Left renal pelvis (tissue), 4 donors: ENCODE measurements at places on chromosomes 2 and 18. TPM values are rescaled to one million over a fixed set of nuclear protein-coding genes. Genes with fewer than 3 reads are reported as not detected.

The CNPPD1 gene
- polyA plus RNA-seq: 57.3 TPM

The SETBP1 gene
- polyA plus RNA-seq: 30.6 TPM

The STPG4 gene
- 0.11 TPM for polyA plus RNA-seq

The APCDD1 gene
- polyA plus RNA-seq: 105 TPM

The ARHGEF4 gene
- polyA plus RNA-seq: 15.7 TPM

The CLEC4F gene
- polyA plus RNA-seq: 0.15 TPM

GRCh38 chr2:134609924-134610513, 108.8 kb downstream of the TMEM163 start:
- no peak for DNase-seq

GRCh38 chr18:63590373-63590772, 3.2 kb downstream of the SERPINB13 start:
- no peak for DNase-seq

- DNase-seq: no peak
Measured at GRCh38 chr18:34970106-34970505, 71.1 kb upstream of the MAPRE2 start.

DNA sequence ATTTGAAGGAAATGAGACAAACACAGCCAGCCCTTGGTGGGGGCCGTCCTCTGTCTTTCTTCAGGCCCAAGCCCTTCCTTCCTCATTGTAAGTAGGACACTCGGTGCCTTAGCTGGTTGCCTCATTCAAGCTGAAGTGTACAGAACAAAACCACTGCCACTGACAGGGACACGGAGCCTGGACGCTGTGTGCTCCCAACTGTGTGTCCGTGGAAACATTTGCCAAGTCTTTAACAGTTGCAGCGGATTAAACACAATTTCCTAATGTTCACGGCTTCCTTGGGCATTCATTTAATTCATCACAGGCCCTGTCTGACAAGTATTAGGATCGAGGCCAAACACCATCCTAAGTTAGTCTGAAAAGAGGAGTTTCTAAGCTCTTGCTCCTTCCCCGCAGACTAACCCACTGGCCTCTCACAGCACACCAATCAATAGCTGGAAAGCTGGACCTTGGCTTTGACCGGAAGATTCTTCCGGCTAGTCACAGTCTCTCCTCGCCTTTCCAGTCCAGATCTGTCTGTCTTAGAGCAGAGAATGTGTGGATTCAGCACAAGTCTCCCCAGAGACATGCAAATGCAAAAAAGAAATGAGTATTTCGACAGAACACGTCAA, 68.7 kb upstream of the ACSL3 start:
- no peak for DNase-seq

GRCh38 chr2:68044099-68044498, 18.7 kb downstream of the C1D start:
- no peak for DNase-seq

DNA sequence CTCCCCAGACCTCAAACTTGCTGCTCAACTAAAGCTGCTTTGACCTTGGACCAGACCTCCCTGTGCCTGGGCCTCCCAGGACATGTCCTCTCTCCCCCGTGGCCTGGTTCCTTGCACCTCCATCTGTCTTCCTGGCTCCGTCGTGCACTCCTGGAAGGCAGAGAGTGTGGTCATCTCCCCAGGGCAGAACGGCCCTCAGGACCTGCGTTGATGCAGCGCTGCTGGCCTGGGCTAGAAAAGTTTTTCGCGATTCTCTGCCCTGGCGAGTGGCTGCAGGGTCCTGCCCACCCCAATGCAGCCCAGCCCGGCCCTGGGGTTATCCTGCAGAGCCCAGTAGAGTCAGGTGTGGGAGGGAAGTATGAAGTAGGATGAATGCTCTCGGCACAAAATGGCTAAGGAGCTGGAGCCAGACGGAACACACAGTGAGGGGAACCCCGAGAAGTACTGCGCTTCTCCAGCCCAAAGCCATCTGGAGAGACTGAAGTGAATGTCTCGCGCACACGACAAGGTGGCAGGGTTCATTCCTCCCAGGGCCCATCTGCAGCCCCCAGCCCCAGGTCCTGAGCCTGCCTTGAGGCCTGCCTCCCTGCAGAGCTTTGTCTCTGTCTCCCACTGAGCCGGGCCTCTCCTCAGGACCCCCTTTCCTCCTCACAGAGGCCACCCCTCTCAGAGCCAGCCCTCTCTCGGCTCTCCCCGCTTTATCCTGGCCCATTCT, 41.7 kb downstream of the ATOH8 start:
- no peak for DNase-seq

DNA sequence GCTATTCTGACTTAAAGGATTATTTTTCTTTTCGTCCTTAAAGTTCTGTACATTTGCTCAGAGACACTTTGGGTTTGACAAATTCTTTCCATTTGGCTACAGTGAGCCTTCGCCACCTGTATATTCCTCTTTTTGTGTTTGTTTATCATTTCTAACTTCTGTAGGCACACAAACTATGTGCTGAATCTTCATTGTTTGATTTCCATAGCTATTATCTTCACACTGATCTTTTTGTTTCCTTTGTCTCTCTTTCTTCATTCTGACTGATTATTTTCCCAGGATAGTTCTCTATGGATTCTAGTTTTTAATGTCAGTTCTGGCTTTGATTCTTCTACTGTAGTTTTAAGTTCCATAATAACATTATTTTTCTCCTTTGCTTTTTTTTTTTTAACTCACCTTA, 350.2 kb downstream of the ZNF521 start:
- no peak for DNase-seq

- no peak for DNase-seq
Measured at GRCh38 chr18:70870292-70870691, 581.4 kb downstream of the SOCS6 start.

DNA sequence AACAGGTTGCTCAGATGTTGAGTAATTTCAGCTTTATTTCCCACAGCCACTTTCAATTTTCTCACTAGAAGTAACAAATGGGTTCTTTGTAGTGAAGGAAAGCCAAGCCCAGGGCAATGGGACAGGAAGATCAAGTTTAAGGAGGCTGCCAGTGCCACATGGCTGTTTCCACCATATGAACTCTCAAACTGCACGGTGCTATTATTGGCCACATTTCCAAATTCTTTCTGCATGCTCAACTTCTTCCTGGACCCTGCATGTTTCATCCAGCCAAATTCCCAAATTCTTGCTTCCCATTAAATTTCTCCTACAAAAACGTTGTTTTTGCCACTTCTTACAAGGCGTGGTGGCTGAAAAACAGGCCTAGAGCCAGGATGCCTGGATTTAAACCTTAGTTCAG, 193.3 kb upstream of the SPHKAP start:
- no peak for DNase-seq

- DNase-seq: no peak
Measured at GRCh38 chr2:204023088-204023487, 86.5 kb downstream of the ICOS start.

DNA sequence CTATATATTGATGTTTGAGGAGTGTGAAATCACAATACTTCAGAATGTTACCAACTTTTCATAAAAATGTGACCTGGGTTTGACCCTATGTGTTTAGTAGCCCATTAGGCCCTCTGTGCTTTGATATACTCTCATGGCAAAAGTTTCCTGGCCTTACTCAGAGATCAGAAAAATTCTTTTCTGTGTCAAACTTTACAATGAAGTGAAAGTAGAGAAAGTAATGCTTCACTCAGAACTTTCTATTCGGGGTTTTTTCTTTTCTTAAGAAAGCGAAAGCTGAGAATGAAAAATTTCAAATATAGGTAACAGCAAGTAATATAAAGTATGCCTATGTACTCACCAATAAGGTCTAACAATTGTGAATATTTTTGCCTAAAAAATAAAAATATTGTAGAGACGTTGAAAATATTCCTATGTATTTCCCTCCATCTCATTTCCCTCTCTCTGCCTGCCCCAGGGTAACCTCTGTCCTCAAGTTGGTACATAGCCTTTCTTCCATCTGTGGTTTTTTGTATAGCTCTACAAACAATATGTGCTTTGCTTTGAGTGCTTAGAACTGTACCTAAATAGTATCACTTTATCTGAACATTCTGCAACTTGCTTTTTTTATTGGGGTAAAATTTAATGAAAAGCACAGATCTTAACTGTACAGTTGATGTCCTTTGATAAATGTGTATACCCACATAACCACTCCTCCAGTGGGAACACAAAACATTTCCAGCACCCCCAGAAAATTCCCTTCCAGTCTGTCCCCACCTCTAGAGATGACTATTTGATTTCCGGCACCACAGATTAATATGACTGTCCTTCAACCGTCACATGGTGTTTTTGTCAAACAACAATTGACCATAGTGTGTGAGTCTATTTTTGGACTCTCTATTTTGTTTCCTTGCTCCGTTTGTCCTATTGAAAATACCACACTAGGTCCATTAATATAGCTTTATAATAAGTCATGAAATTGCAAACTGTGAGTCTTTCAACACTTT, 10.3 kb upstream of the ACKR3 start:
- no peak for DNase-seq

GRCh38 chr2:147231607-147232006, 613.2 kb upstream of the ACVR2A start:
- no peak for DNase-seq

DNA sequence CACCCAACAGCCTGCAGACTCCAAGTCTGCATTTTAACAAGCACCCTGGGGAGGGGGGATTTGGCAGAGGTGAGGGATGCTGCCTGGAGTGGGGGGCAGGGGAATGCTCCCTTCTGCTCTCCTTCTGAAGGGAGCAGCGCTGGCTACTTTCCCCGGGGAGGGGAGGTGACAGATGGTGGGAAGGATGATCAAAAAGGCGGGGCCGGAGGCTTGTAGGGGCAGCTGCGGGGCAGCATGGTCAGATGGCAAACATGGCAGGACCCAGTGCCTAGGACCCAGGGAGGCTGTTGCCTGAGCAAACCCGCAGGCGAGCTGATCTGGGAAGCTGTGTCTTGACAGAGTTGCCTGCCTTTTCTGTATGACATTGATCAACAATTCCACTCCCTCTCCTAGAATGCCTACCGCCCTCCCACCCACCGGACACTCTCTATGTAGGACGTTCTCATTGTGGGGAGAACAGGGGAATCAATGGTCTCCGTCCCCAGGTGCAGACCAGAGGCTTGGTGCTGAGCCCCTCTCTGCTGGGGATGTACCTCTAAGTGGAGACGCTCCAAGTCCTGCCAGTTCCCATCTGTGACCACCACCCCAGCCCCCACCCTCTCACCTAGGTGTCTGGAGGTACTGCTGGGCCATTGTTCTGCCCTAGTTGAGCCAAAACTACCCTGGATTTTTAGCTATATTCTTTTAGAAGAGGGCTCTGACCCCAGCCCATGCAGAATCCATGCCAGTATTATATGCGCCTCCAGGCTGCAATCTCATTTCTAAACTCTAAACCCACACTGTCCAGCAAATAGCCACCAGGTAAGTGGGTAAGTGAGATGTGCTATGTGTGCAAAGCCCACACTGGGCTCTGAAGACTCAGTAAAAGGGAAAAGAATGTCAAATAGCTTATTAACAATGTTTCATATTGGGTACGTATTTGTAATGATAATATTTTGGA, 89.7 kb upstream of the SEC11C start:
- no peak for DNase-seq
